ENCODE measurements at places on chromosomes 3 and 15. TPM values are rescaled to one million over a fixed set of nuclear protein-coding genes. Genes with fewer than 3 reads are reported as not detected.
A peak's percentile ranks its signal among the peaks of the same experiment; 100 is the strongest.

DNA sequence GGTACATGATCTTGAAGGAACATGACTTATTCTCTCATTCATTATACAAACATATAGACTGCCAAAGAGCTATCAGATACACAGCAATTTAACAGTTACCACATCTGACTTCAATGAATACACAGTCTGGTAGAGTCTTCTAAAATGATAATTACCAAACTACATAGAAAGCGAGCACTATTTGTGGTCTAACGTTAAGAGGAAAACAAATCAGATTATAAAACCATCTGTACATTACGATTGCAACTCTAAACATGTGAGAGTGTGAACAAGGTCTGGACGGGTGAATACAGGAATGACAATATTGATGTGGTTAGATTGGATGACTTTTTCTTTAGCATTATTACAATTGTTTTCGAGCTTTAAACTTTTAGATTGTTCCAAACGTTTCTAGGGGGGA, 16.3 kb downstream of the CX3CR1 start:
- no peak for DNase-seq

DNA sequence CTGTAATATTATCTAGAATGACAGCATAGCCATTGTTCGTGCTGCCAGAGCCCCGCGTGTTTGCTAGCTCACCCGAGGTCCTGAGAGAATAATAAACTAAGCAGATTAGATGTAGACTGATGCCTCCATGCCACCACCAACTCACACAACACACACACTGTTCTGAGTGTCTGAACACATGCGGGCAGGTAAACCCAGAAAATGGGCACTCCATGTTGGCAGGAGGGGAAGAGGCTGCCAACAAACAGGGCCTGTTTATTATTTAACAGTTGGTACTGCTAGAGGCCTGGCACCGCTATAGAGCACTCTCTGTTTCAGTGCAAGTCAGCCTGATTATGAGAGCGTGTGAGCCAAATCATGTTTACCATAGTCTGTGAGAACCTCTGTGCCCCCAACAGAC, 299.0 kb downstream of the ZBTB20 start:
- no peak for DNase-seq

- DNase-seq = no peak
Observed at GRCh38 chr3:58120075-58120812, 90.5 kb downstream of the DNASE1L3 start.

- DNase-seq = no peak
Observed at GRCh38 chr3:100297784-100298183, 36.8 kb upstream of the NIT2 start.

- peak; percentile 69 for DNase-seq
Observed at GRCh38 chr15:90097475-90097874, 4.8 kb downstream of the IDH2 start.

DNA sequence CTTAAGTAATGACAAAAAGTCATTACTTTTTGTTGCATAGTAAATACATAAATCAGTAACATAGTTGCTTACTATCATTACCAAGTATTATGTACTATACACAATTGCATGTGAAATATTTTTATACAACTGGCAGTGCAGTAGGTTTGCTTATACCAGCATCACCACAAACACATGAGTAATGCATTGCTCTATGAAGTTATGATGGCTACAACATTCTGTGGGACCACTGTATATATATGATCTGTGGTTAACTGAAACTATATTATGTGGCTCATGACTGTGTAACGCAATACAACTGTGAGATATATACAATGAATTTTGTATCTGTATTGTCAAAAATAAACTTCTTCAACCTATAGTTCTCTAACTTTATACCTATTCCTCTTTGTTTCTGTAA, 113.7 kb upstream of the RBMS3 start:
- DNase-seq = no peak

GRCh38 chr3:148932972-148933371, 58.4 kb upstream of the GYG1 start:
- no peak for DNase-seq

DNA sequence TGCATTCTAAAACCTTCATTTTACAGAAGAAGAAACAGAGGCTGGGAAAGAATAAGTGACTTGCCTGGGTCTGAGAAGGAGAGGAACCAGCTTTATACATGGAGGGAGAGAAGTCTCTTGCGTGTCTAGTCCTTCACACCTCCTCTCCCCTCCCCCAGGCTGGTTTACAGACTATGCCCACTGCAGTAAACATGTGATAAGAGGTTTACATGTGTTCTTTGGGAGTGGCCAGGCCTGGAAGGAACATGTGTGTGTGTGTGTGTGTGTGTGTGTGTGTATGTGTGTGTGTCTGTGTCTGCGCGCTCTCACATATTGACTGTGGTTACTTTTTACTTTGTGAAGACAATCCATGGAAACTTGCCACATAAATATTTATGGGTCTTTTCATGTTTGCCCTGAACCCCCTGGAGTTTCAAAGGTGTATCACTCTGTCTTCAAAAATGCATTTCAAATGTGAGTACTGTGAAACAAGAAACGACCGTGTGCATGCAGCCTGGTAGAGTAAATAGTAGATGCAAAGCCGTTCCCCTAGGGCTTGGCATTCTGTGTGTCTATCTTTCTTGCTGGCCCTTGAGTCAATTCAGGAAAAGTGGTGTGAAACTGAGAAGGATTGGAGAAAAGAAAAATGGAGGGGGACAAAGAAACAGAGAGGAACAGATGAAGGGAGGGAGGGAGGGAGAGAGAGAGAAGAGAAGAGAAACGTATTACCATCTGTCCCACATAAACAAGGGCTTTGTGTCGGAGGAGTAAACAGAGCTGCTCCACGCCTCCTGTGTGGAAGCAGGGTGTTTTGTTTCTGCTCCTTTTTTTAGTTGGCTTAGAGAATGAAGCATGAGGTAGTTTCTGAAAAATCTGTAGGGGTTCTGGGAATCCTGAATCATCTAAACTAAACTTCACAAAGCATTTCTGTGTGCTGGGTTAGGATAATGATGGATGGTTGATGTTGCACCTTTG, 51.7 kb downstream of the CLDN11 start:
- DNase-seq = no peak

DNA sequence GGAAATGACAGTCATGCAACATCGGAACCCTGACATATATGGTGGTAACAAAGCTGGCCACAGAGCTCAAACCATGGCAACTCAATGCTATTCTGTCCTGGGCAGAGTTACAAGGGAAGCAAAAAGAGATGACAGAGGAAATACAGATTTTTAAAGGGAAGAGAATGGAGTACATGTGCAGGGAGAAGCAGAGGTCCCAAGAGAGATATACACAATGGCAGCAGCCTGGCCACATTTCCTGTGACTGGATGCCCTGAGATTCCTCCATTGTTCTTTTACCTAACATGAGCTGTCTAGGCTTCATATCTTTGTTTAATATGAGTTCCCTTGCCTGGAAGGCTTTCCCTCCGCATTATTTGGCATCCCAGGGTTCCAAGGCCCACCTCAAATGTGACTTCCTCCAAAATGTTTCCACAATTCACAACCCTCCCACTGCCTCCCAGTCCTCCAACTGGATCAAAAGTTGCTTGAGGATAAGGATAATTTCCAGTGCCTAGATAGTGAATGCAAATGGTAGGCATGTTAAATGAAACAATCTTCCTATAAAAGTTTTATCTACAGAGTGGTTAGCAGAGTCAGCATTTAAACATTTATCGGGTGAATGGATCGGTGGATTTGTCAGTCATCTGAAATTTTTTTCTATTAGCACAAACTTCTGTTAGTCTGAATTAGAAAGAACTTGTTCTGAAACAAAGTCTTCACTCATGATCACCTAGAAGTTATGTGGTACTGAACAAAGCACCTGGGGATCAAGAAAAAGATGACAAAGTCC, 86.2 kb downstream of the DHX30 start:
- DNase-seq = no peak

DNA sequence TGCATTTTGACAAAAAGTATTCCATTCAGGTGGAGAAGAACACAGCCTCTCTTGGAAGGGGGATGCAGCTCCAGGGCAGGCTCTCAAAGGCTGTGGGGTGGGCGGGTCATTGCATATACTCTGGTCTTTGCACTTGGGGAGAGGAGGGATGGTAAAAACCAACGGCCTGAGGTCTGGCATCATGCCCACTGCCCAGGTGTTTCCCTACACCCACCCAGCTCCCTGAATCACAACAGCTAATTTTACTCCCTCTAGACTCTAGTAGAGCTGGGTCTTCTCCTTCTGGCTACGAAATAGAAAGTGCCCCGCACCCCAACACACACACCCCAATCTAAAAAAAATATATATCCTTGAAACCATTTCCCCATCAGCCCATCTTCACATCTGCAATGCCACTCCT, 1.0 kb downstream of the MYLK start:
- no peak for DNase-seq

DNA sequence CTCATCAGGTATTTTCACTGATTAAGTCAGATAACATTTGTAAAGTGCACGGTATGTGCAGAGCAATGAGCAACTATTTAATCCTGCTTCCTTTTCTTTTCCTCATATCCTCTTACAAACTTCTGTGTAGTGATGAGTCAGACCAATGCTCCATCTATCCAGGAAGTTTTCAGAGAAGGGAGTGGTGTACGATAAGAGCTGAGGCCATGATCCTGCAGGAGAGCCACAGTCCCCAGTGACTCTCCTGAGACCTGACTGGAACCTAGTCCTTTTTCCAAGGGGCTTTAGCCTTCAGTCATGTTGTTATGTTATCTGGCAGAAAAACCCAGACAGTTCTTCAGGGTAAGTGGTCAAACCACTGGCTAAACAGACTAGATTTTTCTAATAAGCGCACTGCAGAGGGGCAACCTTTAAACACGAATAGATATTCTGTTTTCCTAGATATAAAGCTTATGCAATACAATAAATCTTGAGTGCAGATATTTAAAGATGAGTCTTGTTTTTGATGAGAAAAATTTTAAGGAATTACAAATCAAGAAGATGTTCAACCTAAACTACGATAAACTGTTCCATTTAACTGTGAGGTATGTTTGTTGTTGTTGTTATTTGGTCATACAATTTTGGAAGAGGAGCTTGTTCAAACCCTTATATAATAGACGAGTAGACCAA, 110.5 kb upstream of the RAP2B start:
- no peak for DNase-seq

DNA sequence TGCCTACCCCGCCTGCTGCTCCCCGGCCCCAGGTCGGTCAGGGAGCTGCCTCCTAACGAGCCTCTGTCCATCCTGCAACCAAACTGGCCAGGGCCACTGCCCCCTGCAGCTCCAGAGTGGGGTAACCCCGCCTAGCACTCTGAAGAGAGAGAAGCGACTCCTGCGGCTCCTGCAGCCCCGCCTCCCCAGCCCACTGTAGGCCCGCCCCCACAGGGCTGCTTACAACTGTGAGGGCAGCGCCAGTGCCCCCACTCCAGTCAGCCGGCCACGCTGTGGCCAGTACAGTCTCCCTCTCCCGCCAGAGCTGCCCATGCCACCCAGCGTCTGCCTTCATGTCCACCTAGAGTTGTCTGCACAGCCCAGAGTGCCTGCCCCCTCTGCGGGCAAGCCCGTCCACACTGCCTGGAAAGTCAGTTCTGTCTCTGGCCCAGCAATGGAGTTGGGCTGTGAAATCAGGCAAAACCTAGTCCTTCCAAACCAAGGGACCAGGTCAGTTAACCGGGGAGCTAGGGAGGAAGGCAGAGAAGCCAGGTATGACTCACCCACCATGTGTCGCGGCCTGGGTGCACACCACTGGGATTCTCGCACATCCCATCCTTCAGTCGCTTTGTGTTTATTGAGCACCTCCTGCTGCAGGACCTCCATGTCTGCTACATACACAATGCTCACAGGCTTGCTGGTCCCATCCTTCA, 2.4 kb downstream of the UCN2 start:
- no peak for DNase-seq

DNA sequence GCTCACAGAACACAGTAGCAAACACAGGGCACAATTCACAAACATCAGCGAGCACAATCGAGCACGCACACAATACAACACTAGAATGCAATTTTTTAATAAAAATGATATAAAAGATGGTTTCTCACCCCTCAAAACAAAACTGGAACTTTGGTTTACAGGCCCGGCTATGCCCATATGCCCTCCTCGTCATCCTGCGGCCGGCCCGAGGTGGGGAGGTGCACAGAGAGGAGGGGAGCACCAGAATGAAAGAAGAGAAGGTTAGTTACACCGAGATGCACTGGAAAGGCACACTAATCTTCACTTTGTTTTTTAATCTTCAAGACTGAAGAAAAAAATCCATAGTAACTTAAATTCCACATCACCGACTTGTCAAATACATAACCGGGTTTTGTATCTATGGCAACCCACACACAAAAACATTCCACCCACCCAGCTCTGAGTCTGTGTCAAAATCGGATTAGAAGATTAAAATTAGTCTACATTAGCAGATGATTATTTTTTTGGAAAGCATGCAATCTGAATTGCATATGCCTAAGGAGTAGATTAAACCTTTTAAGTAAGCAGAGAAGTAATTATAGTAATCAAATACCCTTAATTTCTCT, 196.7 kb upstream of the WNT5A start:
- DNase-seq = no peak

GRCh38 chr3:104132566-104133403, 1233.9 kb upstream of the ALCAM start:
- no peak for DNase-seq

GRCh38 chr3:17195192-17195611, 310.4 kb downstream of the PLCL2 start:
- no peak for DNase-seq

DNA sequence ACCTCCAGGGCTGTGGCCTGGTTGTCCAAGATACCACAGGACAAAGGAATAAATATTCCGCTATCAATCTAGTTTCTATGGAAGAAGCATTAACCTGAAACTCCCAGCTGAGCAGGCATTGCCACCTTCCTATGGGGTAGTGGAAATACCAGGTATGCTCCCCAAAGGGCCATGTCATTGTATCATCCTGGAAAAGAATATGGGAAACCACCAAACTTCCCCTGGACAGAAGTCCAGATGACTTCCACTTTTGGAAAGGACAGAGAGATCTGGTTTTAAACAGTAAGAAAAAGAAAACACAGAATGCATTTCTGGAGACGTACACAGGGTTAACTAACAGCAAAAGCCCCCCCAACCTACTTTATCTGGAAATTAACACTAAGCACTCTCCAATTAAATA, 100.2 kb downstream of the RFTN1 start:
- no peak for DNase-seq

GRCh38 chr3:196631682-196632045, 7.8 kb upstream of the NRROS start:
- peak; percentile 58 for DNase-seq

- DNase-seq = no peak
Observed at GRCh38 chr3:51934139-51934850, 7.4 kb downstream of the RRP9 start.

DNA sequence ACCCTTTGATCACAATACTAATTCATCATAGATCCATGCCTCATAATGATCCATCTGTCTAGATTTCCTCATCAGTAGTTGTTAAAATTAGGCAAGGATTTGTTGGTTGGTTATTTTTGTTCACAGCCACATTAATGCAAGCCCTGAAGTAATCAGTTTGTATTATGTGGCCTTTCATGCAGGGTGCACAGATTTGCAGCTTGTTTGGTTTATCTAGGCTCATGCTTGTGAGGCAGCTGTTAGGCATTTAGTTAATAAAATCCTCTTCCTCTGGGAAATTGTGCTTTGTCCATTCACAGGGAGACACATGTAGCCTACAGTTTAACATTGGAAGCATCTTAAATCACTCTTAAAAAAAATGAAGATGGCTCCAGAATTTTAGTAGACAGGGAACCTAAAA, 162.8 kb upstream of the ZNF385D start:
- no peak for DNase-seq

USP50 gene
- total RNA-seq = 0.33 TPM

FAM219B gene
- 28.0 TPM for total RNA-seq

GOLGA8S gene
- total RNA-seq = 0.05 TPM

GOLGA6L9 gene
- 1.2 TPM for total RNA-seq

LTF gene
- 44.2 TPM for total RNA-seq

DAZL gene
- total RNA-seq = 0.19 TPM

P2RY14 gene
- 8.2 TPM for total RNA-seq

TASOR gene
- total RNA-seq = 74.2 TPM

FRMD4B gene
- 21.7 TPM for total RNA-seq

BBX gene
- 31.3 TPM for total RNA-seq
